ENCODE measurements at places on chromosomes 4 and X.

DNA sequence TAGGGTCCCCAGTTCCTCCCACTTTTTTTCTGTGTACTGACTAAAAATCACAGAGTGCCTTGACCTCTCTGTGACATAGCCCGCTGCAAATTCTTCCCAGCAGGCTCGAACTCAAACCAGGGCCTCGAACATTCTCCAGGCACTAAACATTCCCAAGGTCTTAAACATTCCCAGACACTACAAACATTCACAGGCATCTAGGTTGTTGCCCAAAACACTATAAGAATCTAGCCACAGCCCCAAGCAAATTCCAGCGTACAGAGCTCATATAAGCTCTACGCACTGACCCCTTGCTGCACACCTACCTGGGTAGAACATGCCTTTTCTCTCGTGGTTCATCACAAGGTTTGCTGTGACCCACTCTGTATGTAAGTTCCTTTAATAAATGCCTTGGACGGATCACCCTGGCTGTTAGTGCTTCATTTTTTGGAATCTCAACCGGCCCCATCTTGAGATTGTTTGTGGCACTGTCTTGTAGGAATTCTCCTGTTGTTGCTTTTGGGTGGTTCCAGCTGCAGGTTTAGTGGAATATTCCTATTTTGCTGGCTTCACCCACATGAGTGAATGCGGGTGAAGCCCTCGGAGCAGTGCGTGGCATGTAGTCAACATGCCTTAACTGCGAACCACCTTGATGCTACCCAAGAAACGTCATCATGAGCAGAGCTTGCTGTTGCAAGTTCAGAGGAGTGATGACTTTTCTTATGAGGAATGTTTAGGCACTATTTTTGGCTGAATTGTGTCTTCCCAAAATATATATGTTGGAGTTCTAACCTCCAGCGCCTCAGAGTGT is 230.0 kb downstream of the HS3ST1 start:
- no peak for DNase-seq

DNA sequence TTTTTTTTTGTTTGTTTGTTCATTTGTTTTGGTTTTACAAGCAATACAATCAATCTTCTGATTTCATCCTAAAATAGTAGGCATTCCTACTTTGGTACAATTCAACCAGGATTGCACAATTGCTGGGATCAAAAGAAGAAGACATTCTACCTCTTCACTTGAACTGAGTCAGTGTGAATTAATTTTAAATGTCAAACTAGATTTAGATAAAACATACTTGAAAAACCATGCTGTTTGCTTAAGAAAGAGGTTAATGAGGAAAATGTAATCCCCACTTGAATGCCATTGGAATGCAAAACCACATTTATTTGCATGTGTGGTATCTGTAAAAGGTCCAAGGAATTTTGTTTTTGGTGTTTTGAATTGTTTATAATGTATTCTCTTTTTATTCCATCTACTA is 40.5 kb downstream of the HAND2 start:
- DNase-seq: no peak

DNA sequence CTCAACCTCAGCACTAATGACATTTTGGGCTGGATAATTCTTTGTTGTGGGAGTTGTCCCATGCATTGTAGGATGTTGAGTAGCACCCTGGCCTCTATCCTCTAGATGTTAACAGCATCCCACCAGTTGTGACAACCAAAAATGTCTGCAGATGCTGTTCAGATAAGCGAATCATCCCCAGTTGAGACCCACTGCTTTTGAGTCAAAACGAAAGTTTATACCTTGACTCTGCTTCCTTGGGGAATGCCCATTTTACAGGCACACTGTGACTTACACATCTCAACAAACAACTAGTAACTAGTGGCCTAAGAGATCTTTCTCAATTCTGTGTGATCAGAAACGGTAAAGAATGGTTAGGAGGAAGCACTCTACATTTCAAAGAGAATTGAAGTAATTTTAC is 37.0 kb downstream of the SEPSECS start:
- DNase-seq: no peak

DNA sequence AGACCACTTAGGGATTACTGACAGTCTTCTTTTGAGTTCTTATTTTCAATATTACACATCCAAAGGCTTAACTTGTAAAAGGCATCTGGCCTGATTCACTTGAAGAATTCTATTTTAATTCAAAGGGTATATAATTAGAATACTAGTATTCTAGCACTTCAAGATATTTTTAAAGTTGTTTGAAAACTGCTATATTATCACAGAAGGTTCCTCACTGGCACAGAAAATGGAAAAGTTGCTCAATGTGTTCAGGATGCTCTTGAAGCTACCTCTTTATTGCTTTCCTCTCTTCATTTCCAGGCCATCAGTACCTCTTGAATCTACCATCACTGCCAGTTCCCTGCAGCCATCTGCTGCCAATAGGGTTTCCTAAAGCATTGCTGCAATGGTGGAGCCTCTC is 271.4 kb downstream of the KCNIP4 start:
- no peak for DNase-seq

DNA sequence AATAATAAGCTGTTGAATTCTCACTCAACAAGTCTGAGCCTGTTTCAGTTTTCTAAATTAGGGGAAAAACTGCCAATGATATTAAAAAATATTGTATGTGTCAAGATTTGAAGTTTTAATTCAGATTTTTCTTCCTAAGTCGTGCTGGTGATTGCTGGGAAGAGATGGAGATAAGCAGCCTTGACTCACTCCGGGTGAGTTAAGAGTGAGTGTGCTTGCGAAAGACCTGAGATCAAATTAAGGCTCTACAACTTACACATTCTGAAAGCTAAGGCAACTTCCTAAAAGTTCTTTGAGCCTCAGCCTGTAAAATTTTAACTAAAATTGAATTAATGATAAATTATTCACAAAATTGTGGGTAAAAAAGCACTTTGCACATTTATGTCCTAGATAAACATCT is 1441.2 kb downstream of the PCDH7 start:
- DNase-seq: no peak

DNA sequence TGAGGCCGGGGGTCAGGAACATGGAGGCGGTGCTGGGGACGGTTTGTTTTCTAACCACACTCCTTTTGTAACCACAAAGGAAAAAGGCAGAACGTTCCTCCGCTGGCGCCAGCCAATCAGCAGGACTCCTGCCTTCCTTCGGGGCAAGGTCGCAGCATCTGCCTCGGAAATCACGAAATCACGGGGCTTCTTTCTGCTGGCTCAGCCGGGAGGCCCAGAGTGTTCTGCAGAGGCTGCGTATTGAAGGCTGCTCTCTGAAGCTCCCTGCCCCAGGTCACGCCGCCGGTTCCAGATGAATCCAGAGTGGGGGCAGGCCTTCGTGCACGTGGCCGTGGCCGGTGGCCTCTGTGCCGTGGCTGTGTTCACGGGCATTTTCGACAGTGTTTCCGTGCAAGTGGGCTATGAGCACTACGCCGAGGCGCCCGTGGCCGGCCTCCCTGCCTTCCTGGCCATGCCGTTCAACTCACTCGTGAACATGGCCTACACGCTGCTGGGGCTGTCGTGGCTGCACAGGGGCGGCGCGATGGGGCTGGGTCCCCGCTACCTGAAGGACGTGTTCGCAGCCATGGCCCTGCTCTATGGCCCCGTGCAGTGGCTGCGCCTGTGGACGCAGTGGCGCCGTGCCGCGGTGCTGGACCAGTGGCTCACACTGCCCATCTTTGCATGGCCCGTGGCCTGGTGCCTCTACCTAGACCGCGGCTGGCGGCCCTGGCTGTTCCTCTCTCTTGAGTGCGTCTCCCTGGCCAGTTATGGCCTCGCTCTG is 9.4 kb downstream of the TMEM187 start:
- DNase-seq: no peak

Data from vagina (tissue), 2 donors.